ENCODE measurements at places on chromosomes 3 and 15.

GRCh38 chr3:39879581-39879980 lies 70.2 kb downstream of the MYRIP start:
- no peak overlapping the region for H3K4me3 ChIP-seq
- H3K36me3 ChIP-seq, result no peaks in the 10 kb centered on the region
- DNase-seq, result no peak
- no peaks in the 10 kb centered on the region for H3K27me3 ChIP-seq

GRCh38 chr15:88635318-88635717 lies 3.5 kb upstream of the ISG20 start:
- H3K4me1 ChIP-seq, result peaks cover 36% of the 10 kb centered on the region
- peaks cover 14% of the 10 kb centered on the region for H3K36me3 ChIP-seq

- no peaks in the 10 kb centered on the region for H3K27me3 ChIP-seq
- H3K36me3 ChIP-seq, result no peaks in the 10 kb centered on the region
- no peak overlapping the region for H3K27ac ChIP-seq
- no peak for DNase-seq
Measured at GRCh38 chr15:86082619-86083380, 3.1 kb downstream of the AGBL1 start.

DNA sequence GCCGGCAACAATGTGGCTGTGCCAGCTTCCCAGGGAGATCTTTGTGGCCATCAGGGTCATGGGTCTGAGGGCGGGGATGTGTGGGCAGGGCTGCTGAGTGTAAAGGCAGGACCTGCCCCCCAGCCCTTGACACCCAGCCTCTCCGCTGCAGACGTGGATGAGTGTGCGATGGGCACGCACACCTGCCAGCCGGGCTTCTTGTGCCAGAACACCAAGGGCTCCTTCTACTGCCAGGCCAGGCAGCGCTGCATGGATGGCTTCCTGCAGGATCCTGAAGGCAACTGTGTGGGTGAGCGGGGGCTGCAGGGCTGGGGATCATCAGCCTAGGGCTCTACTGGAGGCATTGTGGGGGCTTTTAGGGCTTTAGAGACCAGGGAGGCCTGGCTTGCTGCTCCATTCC lies 78.8 kb downstream of the FBLN2 start:
- peaks cover 9% of the 10 kb centered on the region for H3K4me1 ChIP-seq
- H3K27ac ChIP-seq, result no peak overlapping the region
- H3K4me3 ChIP-seq, result no peak overlapping the region
- H3K27me3 ChIP-seq, result no peaks in the 10 kb centered on the region
- DNase-seq, result peak; percentile 79
- peaks cover 38% of the 10 kb centered on the region for H3K36me3 ChIP-seq

DNA sequence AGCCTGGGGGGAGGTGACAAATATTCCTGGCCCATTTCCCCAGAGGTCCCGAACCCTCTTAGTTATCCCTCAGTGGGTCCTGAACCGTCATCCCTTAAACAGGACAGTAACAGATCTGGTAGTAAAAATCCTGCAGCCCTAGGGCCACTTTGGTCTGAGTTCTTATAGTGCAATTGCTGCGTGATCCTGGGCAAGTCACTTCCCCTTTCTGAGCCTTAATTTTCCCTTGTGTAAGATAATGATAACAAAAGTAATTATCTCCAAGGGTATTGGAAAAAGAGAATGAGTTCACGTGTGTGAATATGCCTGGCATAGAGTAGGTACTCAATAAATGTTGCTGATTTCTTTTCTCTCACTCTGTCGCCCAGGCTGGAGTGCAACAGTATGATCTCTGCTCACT lies 2.9 kb upstream of the JAGN1 start:
- no peak overlapping the region for H3K4me3 ChIP-seq
- H3K27me3 ChIP-seq, result no peaks in the 10 kb centered on the region
- peaks cover 2% of the 10 kb centered on the region for H3K36me3 ChIP-seq
- DNase-seq, result no peak
- peaks cover 20% of the 10 kb centered on the region for H3K4me1 ChIP-seq
- no peak overlapping the region for H3K27ac ChIP-seq

- no peaks in the 10 kb centered on the region for H3K27me3 ChIP-seq
- H3K4me1 ChIP-seq, result peaks cover 8% of the 10 kb centered on the region
- no peaks in the 10 kb centered on the region for H3K36me3 ChIP-seq
- H3K27ac ChIP-seq, result no peak overlapping the region
- DNase-seq, result no peak
Measured at GRCh38 chr3:142622405-142622804, 26.2 kb downstream of the PLS1 start.

- no peak for DNase-seq
- no peak overlapping the region for H3K4me3 ChIP-seq
- H3K36me3 ChIP-seq, result no peaks in the 10 kb centered on the region
- H3K27ac ChIP-seq, result no peak overlapping the region
- peaks cover 17% of the 10 kb centered on the region for H3K4me1 ChIP-seq
Measured at GRCh38 chr15:39092761-39093160, 488.1 kb upstream of the THBS1 start.

- H3K27ac ChIP-seq, result no peak overlapping the region
- no peak for DNase-seq
- H3K4me1 ChIP-seq, result no peaks in the 10 kb centered on the region
- H3K4me3 ChIP-seq, result no peak overlapping the region
Measured at GRCh38 chr15:74982183-74982582, 13.2 kb upstream of the SCAMP5 start.

- H3K27ac ChIP-seq, result no peak overlapping the region
- H3K4me1 ChIP-seq, result peaks cover 79% of the 10 kb centered on the region
- DNase-seq, result no peak
- no peaks in the 10 kb centered on the region for H3K27me3 ChIP-seq
Measured at GRCh38 chr3:8853081-8853480, 83.7 kb upstream of the OXTR start.

GRCh38 chr15:53918180-53919079 lies 59.8 kb upstream of the UNC13C start:
- no peaks in the 10 kb centered on the region for H3K4me1 ChIP-seq
- no peak overlapping the region for H3K4me3 ChIP-seq
- H3K27ac ChIP-seq, result no peak overlapping the region
- peaks cover 9% of the 10 kb centered on the region for H3K27me3 ChIP-seq
- H3K36me3 ChIP-seq, result no peaks in the 10 kb centered on the region

DNA sequence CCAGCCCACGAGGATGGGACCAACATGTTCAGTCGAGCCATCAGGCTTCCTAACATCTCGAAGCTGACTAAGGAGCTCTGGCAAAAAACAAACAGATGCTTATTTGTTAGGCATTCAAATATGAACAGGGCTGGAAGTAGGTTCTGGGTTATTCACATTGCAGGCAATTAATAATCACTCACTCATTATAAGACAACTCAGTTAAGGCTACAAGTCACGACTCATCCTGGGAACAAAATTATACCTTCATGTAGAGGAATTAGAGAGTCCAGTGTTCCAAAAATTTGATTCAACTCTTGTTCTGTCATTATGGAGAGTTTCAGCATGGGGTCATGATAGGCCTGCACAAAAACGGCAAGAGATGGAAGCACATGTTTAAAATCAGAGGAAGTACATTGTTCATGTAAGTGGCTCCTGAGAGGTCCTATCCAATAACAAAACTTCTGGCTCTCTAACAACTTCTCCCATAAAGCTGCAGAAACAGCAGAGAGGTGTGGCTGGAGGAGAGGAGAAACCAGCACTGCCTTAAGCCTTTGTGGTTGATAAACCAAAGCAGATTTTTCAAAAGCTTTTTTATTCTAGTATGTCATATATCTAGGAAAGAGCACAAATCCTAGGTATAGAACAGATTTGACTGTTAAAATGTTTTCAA lies 50.6 kb downstream of the ARHGEF3 start:
- DNase-seq, result no peak
- H3K36me3 ChIP-seq, result peaks cover 12% of the 10 kb centered on the region
- H3K4me1 ChIP-seq, result peaks cover 6% of the 10 kb centered on the region
- no peak overlapping the region for H3K4me3 ChIP-seq
- no peaks in the 10 kb centered on the region for H3K27me3 ChIP-seq
- no peak overlapping the region for H3K27ac ChIP-seq

DNA sequence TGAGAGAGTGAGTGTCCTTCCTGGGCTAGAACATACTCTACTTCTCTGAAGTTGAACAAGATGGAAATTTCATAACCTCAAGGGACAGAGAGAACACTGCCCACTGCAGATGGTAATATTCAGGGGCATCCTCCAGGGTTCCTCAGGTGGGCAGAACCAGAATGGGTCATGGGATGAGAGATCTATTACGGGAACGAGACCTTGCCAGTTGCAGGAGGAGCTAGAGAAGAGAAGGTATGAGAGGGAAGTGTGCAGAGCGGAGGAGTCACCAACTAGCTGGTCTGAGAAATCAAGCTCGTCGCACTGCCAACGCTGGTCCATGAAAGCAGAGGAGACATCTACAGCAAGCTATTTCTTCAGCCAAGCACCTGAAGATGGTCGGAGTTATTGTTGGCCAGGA lies 184.7 kb downstream of the TJP1 start:
- H3K27me3 ChIP-seq, result no peaks in the 10 kb centered on the region
- no peak overlapping the region for H3K27ac ChIP-seq
- H3K4me1 ChIP-seq, result peaks cover 3% of the 10 kb centered on the region
- no peak overlapping the region for H3K4me3 ChIP-seq
- no peaks in the 10 kb centered on the region for H3K36me3 ChIP-seq
- no peak for DNase-seq

Measured in chondrocyte (in vitro differentiated cells).